ENCODE measurements at places on chromosomes 2 and 18.
A peak's percentile ranks its signal among the peaks of the same experiment; 100 is the strongest.

DNA sequence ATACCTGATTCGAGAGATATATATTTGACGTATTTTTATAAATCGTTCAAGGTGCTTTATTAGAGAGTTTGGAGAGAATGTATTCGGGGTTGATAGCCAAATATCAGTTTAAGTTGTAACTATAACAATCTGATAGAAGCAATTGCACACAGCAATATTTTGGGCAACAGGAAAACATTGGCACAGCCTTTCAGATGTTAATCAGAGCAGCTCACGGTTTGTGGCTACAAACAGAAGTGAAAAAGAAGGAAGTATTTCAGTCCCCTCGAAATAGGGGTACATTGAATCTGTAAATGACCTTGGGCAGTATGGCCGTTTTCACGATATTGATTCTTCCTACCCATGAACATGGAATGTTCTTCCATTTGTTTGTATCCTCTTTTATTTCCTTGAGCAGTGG, 20.6 kb downstream of the SERPINB10 start:
- peaks cover 26% of the 10 kb centered on the region for H3K27me3 ChIP-seq
- H3K27ac ChIP-seq: no peak overlapping the region
- no peaks in the 10 kb centered on the region for H3K4me1 ChIP-seq
- no peak overlapping the region for H3K4me3 ChIP-seq

GRCh38 chr18:68172842-68173549, 541.9 kb downstream of the TMX3 start:
- no peak overlapping the region for H3K4me3 ChIP-seq
- no peaks in the 10 kb centered on the region for H3K27me3 ChIP-seq
- H3K36me3 ChIP-seq: no peaks in the 10 kb centered on the region
- DNase-seq: no peak
- H3K4me1 ChIP-seq: no peaks in the 10 kb centered on the region

DNA sequence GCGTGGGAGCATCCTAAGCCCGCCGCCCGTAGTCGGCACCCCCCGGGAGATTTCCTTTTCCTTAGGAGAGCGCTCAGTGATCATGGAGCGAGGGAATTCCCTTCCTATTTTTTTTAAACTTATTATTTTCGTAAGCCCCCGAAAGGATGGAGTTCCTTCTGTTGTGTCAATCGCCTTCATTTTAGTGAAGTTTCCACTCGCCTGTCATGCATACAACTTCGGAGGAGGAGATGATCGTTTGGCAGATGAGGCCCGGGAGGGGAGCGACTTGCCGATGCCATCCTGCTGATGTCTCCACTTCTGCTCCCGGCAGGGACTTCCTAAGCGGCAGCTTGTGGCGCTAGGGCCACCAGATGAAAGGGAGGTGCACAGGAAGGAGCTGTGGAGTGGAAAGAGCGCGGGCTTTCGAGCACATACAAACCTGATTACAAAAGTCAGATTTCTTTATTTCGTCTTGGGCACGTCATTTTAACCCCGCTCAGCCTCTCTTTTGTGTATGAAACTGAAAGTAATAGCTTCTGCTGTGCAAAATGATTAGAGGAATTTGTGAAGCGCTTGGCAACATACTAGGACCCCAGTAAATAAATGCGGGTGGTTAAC, at the start of gene ADGRF3:
Gene ADGRF3, minus strand, starts transcription at position 336 of the 600 bp plus-strand sequence. CDS start 555 bp downstream, outside the sequence.
- H3K4me3 ChIP-seq: peak within 1 kb of the TSS; percentile 90
- DNase-seq: peak; percentile 83
- peaks cover 21% of the 10 kb centered on the region for H3K36me3 ChIP-seq
- H3K27ac ChIP-seq: peak within 1 kb of the TSS; percentile 94
- H3K4me1 ChIP-seq: peaks cover 31% of the 10 kb centered on the region

DNA sequence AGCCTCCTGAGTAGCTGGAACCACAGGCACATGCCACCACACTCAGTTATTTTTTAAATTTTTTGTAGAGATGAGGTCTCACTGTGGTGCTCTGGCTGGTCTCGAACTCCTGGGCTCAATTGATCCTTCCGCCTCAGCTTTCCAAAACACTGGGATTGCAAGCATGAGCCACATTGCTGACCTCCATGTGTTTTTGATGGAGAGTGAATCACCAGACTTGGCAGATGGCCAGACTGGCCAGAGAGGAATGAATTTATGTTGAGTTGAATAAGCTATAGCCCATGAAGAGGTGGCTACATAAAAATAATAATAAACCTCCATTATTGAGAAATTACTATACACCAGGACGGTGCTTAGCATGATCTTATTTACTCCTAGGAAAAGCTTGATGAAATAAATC, 91.5 kb downstream of the MREG start:
- no peak overlapping the region for H3K27ac ChIP-seq
- no peaks in the 10 kb centered on the region for H3K36me3 ChIP-seq
- H3K4me1 ChIP-seq: no peaks in the 10 kb centered on the region

- no peak for DNase-seq
- H3K36me3 ChIP-seq: no peaks in the 10 kb centered on the region
- no peak overlapping the region for H3K4me3 ChIP-seq
- H3K27ac ChIP-seq: no peak overlapping the region
Observed at GRCh38 chr2:226683196-226683595, 116.4 kb downstream of the IRS1 start.

DNA sequence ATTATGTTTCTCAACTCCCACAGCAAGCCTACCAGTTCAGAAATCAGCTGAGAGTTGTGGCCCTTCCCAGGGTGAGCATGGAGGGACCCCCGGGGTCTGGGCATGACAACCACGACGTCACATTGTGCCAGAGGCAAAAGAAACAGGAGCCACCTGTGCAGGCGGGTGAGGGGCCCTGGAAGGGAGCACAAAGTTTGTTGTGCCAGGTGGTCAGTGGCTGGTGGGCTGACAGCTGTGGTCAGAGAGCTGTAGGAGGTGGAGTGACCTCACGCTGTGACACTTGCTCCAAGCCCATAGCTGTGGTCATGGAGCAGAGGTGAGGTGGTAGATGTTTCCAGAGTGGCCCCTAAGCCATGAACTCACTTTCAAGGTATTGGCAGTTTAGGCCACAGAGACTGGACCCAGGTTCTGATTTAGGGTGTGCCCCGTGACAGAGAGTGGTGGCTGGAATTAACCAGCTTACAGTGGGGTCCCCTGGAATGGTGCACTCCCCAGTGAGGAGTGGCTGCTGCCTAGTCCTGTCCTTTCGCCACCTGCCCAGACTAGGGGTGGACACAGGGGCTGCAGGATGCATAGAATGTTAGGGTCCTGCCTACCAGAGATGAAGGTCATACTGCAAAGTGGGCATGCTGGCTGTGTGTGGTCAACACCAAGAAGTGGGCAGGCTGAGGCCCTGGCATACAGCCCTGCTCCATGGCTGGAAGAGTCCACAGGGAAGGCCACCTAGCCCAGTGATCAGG, 136.4 kb downstream of the GLI2 start:
- H3K27ac ChIP-seq: no peak overlapping the region
- H3K4me1 ChIP-seq: peaks cover 2% of the 10 kb centered on the region
- no peaks in the 10 kb centered on the region for H3K36me3 ChIP-seq

DNA sequence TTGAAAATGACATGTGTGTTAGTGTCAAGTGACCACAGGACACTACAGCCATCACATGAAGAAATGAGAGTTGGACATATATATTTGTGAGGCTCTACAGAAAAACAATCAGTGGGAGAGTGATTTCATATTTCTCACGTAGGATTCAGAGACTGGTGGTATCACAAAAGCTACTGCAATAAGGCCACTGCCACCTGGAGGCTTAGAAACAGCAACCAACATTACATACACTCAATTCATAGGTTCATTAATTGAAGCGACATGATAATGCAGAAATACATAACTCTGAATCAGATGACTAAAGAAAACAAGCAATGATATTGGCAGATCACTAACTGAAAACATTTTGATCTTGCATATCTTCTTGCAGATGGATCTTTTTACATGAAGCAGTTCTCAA, 248.1 kb upstream of the KLHL14 start:
- DNase-seq: no peak
- H3K36me3 ChIP-seq: no peaks in the 10 kb centered on the region
- H3K27me3 ChIP-seq: no peaks in the 10 kb centered on the region
- H3K4me3 ChIP-seq: no peak overlapping the region

- no peak for DNase-seq
- no peaks in the 10 kb centered on the region for H3K36me3 ChIP-seq
- H3K4me3 ChIP-seq: no peak overlapping the region
- H3K4me1 ChIP-seq: peaks cover 11% of the 10 kb centered on the region
Observed at GRCh38 chr18:69961718-69962117, 14.0 kb upstream of the CD226 start.

DNA sequence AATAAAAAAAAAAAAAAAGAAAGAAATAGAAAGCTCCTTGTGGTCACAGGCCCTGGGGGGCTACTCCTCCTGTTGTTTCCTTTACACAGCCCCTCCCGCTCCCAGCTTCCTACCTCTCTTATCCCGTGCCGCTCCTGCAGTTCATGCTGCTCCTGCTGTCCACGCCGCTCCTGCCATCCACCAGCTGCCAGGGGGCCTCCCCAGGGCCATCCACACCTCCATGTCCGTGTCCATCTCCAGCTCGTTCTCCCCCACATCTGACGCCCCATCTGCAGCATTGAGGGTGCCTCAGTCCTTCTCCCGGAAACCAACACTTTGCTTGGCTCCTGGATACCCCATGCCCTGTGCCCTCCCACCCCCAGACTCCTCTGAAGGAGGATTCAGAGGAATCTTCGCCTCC, 191.7 kb downstream of the EIPR1 start:
- H3K36me3 ChIP-seq: peaks cover 14% of the 10 kb centered on the region
- no peak overlapping the region for H3K27ac ChIP-seq
- no peak for DNase-seq
- H3K4me1 ChIP-seq: no peaks in the 10 kb centered on the region
- no peaks in the 10 kb centered on the region for H3K27me3 ChIP-seq

GRCh38 chr2:30655660-30656059, 151.6 kb downstream of the CAPN13 start:
- H3K27ac ChIP-seq: no peak overlapping the region
- no peak overlapping the region for H3K4me3 ChIP-seq
- DNase-seq: no peak
- no peaks in the 10 kb centered on the region for H3K4me1 ChIP-seq
- H3K36me3 ChIP-seq: no peaks in the 10 kb centered on the region
- no peaks in the 10 kb centered on the region for H3K27me3 ChIP-seq

DNA sequence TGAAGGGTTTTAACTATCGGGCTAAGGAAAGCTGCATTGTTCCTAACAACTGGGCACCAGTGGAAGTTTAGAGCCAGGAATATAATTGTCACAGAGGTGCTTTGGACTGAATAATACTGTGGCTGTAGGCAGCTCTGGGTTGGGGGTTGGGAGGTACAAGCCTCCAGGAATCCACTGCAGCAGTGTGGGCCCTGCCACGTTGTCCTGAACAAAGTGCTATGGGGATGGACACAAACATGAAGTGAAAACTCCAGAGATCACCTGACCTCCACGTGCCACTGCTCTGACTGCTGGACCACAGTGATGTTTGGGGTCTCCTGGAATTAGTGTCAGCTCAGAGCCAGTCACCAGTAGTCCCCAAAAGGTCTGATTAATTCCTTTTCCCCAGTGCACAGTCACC, 110.9 kb downstream of the BCL2 start:
- peak overlapping the region; percentile 49 for H3K4me3 ChIP-seq
- no peak for DNase-seq
- peaks cover 14% of the 10 kb centered on the region for H3K36me3 ChIP-seq
- no peaks in the 10 kb centered on the region for H3K27me3 ChIP-seq
- H3K27ac ChIP-seq: peak overlapping the region; percentile 86
- peaks cover 96% of the 10 kb centered on the region for H3K4me1 ChIP-seq

DNA sequence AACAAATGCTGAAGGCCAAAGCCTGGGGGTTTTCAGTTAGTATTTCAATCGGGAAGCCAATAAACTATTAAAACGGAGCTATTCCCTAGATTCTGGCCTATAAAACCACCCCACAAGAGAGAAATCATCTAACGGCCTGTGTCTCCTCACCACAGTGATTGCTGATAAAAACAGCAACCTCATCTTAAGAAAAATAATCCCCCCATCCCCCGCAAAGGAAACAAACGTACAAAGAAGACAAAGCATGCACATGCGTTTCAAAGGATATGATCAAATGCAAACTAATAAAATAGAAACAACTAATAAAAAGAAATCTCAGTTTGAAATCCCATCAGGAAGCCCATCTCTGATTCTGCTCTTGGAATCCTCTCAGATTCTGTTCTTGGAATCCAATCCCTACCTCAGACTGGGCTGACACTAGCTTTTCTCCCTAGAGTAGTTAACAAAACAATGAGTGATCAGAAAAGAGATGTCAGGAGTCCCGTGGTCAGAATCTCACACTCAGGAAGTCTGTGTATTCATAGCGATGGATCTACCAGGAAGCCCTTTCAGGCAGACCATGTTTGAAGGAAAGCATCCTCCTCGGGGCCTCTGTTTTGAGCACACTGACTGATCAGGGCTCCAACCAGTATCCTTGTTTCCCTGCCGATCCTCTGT, 150.7 kb downstream of the THADA start:
- H3K36me3 ChIP-seq: peaks cover 23% of the 10 kb centered on the region
- no peaks in the 10 kb centered on the region for H3K27me3 ChIP-seq
- H3K4me3 ChIP-seq: no peak overlapping the region
- H3K4me1 ChIP-seq: no peaks in the 10 kb centered on the region
- no peak overlapping the region for H3K27ac ChIP-seq
- no peak for DNase-seq

DNA sequence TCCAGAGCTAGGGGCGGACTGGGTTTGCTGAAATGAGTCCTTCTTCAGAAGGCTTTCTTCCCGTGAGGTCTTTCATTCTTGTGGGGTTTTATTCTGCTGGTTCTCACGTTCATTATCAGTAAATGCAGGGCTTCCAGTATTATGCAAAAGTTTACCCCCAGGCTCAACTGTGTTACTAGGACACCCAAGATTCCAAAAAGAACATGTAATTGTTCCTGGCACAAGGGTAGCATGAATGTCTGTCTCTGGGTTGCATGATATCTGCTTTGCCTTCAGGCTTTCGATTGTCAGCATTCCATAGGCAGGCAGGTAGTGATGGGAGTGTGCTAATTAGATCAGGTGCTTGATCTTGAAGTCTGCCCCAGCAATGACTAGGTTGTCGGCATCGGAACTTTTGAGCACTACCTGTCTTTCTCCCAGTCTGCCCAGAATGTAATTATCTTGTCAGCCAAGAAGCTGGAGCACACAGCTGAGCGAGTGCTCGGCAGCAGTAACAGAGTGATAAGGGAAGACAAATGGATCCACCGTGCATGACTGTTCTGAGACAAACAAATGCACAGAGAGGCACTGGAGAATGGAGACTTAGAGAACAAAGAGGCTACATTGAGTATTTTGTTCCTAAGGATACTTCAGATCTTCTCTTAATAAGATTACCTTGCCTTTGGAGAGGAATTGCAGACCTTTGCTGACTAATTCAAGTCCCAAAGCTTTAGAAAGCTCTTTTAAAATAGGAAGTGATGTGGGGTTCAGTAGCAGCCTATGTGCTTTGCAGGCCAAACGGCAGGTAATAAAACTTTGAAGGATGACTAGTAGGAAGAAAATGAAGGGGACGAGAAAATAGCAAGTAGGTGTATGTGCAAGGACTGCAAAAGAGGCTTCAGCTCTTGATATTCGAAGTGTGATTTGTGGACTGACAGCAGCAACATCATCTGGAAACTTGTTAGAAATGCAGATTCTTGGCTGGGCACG, 41.9 kb downstream of the ITGB6 start:
- DNase-seq: no peak
- H3K4me3 ChIP-seq: no peak overlapping the region
- no peaks in the 10 kb centered on the region for H3K36me3 ChIP-seq
- no peaks in the 10 kb centered on the region for H3K4me1 ChIP-seq
- no peak overlapping the region for H3K27ac ChIP-seq
